Midbrain (tissue), 1 donor: ENCODE measurements at places on chromosomes 4 and X.

GRCh38 chr4:3405176-3405575, 36.6 kb upstream of the HGFAC start:
- DNase-seq = no peak

GRCh38 chrX:10900585-10901289, 210.4 kb upstream of the HCCS start:
- DNase-seq = no peak

DNA sequence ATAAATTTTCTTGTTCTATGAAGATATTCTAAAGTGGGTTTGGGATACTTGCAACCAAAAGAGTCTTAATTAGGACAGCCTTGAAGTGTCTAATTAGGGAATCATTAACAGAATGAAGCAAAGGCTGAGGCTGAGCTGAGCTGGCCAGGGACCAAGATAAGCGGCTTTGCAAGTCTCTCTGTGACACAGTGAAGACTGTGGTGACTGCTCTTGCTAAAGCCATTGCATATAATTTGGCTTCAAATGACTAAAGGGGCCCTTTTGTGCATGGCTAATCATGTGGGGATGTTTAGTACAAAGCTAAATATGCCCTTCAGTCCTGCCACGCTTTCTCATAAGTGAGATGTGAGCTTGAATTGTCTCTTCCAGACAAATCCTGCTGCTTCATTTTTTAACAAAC, 31.2 kb upstream of the GYPA start:
- no peak for DNase-seq

GRCh38 chr4:153466081-153466948, at the start of gene TMEM131L:
TMEM131L (plus strand) TSS chr4:153466360; CDS start chr4:153466398, 38 bp downstream.
- DNase-seq = peak; percentile 73

- DNase-seq = no peak
Measured at GRCh38 chr4:53511014-53511413, 80.3 kb downstream of the LNX1 start.

GRCh38 chr4:7313347-7313811, 121.0 kb downstream of the SORCS2 start:
- peak; percentile 90 for DNase-seq

- no peak for DNase-seq
Measured at GRCh38 chr4:73193155-73193554, 65.4 kb downstream of the ANKRD17 start.

DNA sequence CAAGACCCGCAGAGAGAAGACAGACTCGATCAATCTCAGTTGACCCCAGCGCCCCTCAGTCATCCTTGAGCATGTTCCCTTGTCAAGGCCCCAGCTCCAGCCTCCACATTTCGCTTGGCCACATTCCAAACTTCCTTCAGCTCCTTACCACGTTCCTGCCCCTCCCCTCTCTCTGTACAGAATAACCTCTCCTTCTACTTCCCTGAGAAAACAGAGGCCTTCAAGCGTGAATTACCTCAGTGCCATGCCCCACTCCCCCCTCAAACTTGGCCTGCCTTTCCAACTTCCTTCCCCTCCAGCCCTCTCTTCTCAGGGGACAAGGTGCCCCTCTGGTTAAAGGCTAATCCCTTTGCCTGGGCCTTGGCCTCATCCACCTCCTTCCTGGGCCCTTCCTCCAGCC, 3.2 kb upstream of the RIPPLY1 start:
- DNase-seq = no peak

DNA sequence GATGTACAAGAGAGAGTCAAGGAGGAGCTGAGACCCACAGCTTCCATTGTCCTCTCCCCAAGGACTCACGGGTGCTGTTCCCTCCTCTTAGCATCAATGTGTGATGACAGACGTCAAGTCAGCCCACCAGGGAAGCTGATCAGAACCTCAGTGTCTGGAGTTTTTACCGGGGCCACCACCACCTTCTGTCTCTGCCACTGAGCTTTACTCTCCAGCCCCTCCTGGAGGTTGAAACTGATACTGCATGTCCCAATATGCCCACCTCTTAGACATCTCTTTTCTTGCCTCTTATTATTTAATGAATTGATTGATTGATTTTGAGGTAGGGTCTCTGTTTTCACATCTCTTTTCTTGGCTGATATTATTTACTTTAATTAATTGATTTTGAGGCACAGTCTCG, 10.3 kb upstream of the AKAP17A start:
- no peak for DNase-seq

GRCh38 chr4:183499801-183500200, 5.1 kb upstream of the ING2 start:
- no peak for DNase-seq

- no peak for DNase-seq
Measured at GRCh38 chr4:87559090-87559837, 30.1 kb upstream of the SPARCL1 start.

DNA sequence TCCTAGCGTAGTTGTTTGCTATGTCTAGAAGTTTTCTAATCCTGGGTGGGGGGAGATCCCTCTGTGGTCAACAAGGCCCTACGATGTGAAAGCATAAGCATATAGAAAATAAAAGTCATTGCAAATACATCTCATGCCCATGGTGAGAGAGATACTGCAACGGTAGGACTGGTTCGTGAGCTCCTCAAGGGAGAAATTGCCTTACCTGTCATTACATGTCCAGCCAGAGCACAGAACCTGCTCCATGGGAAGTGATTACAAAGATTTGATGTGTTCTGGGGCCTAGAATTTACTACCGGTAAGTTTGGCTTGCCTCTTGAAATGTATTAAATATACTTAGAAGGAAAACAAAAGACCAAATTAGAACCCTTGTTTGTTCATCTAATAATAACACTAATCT, 60.9 kb upstream of the FAM47B start:
- DNase-seq = no peak

GRCh38 chrX:130051176-130051845, 59.0 kb downstream of the ELF4 start:
- DNase-seq = no peak

DNA sequence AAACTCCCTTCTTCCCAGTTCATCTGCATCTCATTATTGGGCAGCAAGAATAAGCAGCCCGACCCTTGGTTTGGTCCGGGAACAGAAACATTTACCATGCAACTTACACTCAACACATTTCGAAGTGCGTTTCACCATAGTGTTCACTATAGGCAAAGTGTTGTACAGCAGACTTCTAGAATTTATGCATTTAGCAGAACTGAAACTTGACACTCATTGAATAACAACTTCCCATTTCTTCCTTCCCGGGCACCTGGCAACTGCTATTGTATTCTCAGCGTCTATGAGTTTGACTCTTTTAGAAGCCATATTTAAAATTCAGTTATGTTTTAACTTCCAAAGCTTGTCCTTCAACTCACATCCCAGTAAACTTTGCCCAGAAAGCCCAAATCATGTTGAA, 840.6 kb downstream of the NLGN4X start:
- peak; percentile 2 for DNase-seq

GRCh38 chr4:132001542-132001941, 1147.6 kb upstream of the PCDH10 start:
- DNase-seq = no peak

GRCh38 chr4:152864361-152864760, 71.8 kb upstream of the FHDC1 start:
- no peak for DNase-seq

GRCh38 chr4:176287546-176287945, 18.5 kb upstream of the ASB5 start:
- DNase-seq = no peak

- DNase-seq = no peak
Measured at GRCh38 chr4:118289794-118290193, 63.0 kb downstream of the PRSS12 start.

- DNase-seq = no peak
Measured at GRCh38 chrX:57905141-57905540, 5.1 kb downstream of the ZXDA start.

- no peak for DNase-seq
Measured at GRCh38 chrX:133538148-133538547, 122.9 kb upstream of the GPC4 start.

DNA sequence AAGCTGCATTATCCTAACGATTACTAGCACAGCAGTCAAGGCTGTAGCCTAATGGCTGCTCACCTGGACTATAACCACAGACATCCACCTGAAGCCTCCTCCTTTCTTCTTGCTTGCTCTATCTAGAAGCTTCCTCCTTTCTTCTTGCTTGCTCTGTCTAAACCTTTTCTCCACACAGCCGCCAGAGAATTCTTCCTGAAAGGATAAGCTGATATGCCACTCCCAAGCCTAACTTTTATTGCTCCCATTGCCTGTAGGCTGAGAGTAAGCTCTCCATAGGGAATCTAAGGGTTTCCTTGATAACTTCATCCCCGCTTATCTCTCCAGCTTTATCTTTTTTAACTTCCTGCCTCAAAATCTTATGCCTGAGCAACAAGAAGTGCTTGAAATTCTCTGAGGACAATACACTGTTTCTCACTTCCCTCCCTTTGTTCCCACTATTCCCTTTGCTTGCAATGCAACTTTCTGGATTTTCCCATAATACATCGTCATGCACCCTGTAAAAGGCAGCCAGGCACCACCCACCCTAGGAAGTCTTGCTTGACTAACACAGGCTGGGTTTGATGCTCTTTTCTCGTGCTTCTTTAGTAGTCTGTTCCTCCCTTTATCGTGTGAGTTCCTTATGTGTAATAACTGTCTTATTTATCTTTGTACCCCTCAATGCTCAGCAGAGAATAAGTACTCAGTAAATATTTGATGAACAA, 1.4 kb upstream of the LRIT3 start:
- DNase-seq = no peak

- DNase-seq = no peak
Measured at GRCh38 chr4:185472103-185472542, 590 bp upstream of the CCDC110 start.

DNA sequence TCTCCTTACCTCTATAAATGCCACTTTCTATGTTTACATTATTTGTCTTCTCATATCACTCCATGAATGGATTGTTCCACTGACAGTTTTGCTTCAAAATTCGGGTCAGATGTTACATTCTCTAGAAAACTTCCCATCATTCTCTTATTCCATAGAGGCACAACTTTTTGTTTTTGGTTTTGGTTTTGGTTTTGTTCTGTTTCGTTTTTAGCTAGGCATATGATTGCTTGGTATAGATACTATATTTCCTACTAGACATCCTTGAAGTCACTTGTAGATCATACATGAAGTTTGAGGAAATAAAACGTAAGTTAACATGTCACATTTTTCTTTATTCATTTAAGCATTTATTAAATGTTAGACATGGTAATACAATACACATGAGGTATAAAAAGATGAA, 961.0 kb downstream of the PCDH18 start:
- no peak for DNase-seq

- DNase-seq = peak; percentile 2
Measured at GRCh38 chr4:37735578-37735977, 49.4 kb upstream of the RELL1 start.

GRCh38 chrX:12758291-12758690, 32.9 kb upstream of the PRPS2 start:
- no peak for DNase-seq

DNA sequence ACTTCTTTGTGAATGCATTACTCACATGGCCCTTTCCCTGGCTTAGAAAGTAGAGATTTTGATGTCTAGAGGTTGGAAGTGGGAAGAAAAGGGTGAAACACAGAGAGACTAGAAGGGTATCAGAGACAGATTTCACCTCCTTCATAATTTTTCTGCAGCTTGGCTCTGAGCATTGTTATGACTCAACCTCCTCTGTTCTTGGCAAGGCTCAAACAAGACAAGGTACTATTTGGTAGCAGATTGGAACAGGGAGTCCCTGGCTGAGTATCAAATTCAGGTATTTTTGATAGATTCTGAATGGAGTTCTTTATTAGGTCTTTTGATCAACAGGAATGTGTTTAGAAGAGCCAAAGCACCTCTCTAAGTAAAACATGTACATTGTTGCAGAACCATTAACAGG, 146.3 kb upstream of the CHRDL1 start:
- DNase-seq = no peak

GRCh38 chrX:72314881-72315280, 9.2 kb upstream of the CITED1 start:
- no peak for DNase-seq

GRCh38 chrX:152897222-152898131, at the start of gene ZNF185:
ZNF185 (plus strand) TSS chrX:152898067; CDS start chrX:152914490, 16,423 bp downstream.
- no peak for DNase-seq

DNA sequence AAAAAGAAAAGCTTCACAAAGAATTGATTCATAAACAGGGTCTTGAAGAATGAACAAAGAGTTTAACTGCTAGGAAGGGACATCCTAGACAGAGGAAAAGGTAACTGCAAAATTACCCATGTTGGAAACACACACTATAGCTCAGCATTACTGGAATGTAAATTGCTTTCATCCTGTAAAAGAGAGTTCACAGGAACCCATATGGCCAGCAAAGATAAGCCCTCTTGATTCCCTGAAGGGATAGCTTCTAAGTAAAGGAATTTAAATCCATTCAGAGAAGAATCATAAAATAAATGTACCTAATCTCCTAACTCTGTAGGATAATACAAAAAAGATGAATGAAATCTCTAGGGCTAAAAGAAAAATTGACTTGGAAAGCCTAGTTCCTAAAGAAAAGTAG, 107.1 kb upstream of the INTU start:
- DNase-seq = no peak

DNA sequence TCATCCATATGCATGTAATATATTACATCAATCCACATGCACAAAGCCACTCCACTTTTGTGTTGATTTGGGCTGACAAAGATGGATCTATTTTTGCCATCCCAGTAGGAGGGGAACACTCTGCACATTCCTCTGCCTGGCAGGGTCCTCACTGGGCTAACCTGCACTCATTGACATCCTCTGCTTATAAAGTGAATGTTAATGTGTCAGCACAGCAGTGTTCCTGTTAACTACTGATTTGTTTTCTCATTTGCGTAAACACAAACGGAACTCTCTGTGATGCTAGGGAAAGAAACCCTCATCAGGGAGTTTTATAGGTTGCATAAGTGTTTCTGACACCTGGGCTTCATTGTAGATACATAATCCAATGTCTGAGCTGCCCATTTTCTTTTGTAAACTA, 826.0 kb downstream of the RAB28 start:
- DNase-seq = no peak

GRCh38 chr4:729336-730315, 24.0 kb downstream of the PCGF3 start:
- no peak for DNase-seq

GRCh38 chr4:3079694-3080123, 5.2 kb downstream of the HTT start:
- DNase-seq = no peak

DNA sequence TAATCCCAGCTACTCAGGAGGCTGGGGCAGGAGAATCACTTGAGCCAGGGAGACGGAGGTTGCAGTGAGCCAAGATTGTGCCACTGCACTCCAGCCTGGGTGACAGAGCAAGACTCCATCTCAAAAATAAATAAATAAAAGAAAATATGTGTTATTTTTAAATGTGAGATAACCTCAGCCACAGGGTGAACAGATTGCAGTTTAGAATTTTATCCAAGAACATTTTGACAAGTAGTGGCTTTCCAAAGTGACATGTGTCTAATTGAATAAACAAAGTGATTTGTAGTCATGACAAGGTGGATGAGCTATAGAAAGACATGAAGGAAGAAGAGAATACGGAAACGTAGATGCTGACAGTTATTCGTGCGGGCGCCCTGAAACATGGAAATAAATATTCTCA, 176.1 kb downstream of the DCTD start:
- DNase-seq = no peak

DNA sequence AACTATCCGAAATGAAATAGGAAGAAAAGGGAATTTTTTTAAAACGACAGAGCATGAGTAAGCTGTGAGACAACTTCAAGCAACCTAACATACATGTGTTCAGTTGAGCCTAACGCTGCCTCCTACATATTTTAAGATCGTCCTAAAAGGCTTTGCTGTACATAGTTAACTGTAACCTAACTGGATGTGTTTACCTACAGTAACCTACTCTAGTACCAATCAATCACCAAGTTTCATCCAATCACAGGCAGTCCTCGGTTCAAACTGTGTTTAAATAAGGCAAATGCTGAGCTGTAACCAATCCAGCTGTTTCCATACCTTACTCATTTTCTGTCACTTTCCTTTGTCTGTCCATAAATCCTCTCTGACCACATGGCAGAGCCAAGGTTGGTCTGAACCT, 17.1 kb downstream of the RCHY1 start:
- DNase-seq = no peak
